Posterior vena cava (tissue), 2 donors: ENCODE measurements at places on chromosomes 7 and 10. TPM values are rescaled to one million over a fixed set of nuclear protein-coding genes. Genes with fewer than 3 reads are reported as not detected.

GRCh38 chr10:16527452-16527851 lies 5.8 kb upstream of the C1QL3 start:
- no peak for DNase-seq

DNA sequence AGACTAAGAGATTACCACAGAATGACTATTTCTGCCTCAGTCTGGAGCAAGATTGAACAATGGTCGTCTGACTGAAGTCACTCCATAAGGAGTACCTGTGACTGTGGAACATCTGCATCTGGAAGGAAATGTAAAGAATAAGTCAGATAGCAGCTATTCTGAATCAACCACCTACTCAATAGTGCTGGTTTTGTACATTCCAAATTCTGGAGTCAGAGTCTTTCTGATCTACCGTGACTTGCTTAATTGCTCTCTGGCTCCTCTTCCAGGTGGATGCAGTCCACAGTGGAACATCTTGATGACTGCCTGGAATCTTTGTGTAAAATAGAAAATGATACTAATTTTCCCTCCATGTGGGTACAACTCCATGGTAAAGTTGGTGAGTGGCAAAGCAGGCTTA lies 156.3 kb upstream of the SEMA3C start:
- no peak for DNase-seq

GRCh38 chr10:132329565-132330485 lies 2.2 kb upstream of the LRRC27 start:
- no peak for DNase-seq

- DNase-seq, result no peak
Measured at GRCh38 chr7:79060498-79060897, 393.0 kb downstream of the MAGI2 start.

DNA sequence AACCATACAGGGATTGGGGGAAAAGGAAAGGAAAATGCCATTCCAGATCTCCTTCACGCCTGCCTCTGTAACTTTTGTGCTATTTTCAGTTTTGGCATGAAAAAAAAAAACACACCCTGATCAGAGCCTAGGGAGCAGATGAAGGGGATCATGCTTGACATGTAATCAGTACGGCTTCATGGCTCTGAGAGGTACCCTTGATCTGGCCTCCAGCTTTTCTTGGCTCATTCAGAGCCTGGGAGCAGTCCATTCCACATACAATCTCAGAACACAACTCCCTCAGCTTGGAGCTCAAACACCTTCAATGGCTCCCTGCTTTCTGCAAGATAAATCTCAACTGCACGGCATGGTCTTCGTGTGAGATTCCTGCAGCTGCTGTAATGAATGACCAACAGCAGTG lies 422.8 kb upstream of the ZMIZ1 start:
- no peak for DNase-seq

DNA sequence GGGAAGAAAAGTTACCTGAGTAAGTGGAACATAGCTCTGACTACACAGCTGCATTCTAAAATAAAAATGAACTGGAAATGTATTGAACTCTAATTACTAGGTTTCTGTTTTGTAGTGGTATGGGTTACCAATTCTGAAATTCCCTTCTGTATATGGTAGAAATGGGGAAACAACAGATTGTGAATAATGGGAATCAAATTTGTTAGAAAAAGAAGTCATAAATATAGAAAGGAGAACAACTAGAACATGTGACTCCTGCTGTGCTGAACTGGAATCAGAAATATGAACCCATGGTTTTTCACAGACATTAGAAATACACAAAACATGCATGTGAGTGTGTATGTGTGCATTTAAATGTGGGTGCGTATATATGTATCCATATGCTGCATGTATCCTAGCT lies 27.0 kb downstream of the MCMBP start:
- DNase-seq, result no peak

DNA sequence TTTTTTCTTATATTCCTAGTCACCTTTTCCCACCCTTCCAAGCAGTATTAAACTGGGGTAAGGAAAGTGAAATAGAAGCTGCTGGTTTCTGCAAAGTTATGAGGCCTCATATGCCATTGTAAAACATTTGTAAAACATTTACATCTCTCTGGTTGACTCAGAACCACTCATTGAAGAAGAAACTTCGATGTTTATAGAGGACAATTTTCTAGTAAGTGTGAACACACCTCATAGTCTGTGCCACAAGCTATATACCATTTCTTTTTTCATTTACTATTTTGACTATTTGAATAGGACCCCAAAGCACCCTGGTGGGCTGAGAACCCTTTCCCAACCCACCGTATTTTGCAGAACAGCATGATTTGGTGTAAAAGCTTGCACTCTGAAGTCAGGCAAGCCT lies 12.9 kb upstream of the ITGB1 start:
- DNase-seq, result no peak

GRCh38 chr10:76667408-76668370 lies 969.9 kb downstream of the KCNMA1 start:
- DNase-seq, result no peak

MYOZ1 gene
- total RNA-seq, result 2.8 TPM

LMOD2 gene
- total RNA-seq, result not detected
